GM04503 (cell line): ENCODE measurements at places on chromosomes 2 and 18.

DNA sequence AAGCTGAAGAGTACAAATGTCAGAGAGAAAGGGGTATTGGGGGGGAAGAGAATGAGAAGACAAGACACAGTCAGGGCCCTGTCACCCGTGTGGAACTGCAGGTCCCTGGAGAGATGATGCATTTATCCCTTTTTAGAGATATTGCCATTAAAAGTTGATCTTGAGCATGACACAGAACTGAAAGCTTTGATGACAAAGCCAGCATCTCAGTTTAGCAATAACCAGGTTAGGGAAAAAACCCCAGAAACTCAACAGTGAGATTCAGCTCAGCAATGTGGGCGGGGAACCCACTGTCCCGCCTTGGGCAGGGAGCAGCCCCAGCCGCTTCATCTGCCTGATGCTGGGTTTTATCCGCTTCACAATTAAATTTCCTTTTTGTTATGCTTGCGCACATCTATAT lies 181.1 kb downstream of the NEDD4L start:
- DNase-seq: no peak

GRCh38 chr2:145750612-145751011 lies 1230.7 kb upstream of the ZEB2 start:
- DNase-seq: no peak

DNA sequence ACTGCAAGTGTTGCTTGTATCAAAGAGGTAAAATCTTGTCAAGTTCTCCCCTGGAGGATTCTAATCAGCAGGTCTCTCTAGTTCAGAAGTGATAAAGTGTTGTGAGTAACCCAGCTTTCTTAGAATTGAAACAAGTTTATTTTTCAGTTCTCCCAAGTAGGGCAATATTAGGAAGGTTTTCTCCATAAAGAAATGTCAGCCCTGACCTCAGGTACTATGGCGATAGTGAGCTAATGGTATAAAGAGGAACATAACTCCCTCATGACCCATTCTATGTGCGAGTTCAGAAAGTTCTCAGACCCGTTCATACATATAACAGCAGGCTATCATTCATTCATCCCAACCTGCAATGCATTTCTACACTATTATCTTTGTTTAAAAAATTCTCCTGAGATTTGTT lies 421.1 kb upstream of the SETBP1 start:
- no peak for DNase-seq

DNA sequence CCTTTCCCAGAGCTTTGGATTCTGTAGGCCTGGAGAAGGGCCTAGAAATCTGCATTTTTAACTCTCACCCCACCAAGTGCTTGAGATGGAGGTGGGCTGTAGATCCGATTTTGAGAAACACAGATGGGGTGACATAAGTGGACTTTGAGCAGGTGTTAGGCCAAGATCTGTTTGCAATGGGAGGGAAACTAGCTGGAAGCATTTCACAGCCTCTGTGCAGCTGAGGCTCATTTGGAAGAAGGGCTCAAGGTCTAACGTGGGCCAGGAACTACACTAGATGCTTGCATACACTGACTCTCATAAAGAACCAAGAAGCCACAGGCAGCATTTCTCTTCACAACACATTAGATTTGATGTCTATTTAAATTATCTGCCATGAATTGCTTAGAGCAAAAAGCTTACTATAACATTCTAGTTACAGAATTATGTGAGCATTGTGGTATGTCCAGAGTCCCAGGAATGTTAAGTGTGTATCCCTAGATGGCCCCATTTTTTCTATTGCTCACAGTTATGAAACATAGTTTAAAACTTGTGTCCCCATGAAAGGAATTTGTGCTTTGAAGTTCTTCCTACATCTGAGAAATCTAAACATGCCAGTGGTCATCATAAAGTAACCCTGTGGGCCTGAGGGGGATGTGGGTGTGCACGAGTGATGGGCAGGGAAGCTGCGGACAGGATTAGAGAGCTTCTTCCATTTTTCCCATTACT lies 77.2 kb downstream of the CD28 start:
- DNase-seq: peak; percentile 88

DNA sequence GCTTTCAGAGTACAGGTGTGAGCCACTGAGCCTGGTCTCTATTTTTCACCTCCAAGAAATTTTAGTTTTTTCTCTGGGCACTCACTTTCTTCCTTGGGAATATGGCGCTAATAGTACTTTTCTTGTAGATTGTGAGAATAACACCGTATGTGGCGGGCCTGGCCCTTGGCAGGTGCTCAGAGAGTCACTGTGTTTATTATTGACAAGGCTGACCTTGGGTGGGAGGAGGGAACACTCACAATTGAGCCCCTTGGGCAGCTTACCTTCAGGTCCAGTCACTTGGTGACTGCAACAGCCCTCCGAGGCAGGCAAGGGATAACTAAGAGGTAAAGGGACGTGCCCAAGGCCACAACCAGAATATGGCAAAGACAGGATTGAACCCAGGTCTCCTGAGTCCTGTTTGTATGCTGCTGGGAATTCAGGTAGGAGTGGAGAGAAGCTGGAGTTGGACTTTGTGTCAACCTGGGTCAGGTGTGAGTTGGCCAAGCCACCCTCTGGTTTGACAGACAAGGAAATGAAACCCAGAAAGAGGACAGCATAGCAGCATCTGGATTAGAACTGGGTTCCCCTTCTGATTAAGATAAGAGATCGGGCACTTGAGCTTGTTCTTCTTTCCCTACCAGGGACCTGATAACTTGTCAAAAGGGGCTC lies 2.8 kb upstream of the STK25 start:
- no peak for DNase-seq

GRCh38 chr18:26792661-26793060 lies 72.8 kb downstream of the AQP4 start:
- no peak for DNase-seq

DNA sequence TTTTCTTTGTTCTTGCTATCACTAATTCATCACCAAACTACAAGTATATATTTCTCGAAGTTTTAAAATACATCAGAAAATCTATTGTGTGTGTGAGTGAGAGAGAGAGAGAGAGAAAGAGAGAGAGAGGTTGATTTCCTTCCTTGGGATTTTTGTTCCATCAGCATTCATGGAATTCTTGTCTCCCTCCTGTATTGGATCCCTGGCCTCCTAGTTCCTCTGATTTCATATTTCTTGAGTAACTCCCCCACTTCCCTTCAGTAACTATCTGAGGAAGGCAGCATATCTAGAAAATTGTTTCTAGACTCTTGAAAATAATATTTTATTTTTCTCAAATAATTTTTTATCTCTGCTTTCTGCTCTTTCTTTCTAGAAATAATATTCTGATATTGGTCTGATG lies 13.3 kb upstream of the ACTR2 start:
- no peak for DNase-seq

DNA sequence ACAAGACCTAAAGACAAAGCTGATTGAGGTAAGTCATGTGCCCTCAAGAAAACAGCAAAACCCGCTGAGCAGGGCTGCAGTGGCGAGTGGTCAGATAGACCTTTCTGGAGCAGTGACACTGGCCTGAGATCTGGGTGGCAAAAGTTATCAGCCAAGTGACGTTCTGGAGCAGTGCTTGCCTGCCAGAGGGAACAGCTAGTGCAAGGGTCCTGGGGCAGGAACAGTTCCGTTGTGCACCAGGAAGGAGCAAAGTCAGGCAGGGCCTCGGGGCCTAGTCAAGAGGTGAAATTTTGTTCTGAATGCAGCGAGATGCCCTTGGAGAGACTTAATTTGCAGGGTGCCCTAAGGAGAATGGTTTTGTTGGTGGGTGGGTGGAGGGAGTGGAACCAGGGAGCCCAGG lies 67.0 kb downstream of the SH3BP4 start:
- no peak for DNase-seq
